ENCODE measurements at places on chromosomes 11 and 22.

DNA sequence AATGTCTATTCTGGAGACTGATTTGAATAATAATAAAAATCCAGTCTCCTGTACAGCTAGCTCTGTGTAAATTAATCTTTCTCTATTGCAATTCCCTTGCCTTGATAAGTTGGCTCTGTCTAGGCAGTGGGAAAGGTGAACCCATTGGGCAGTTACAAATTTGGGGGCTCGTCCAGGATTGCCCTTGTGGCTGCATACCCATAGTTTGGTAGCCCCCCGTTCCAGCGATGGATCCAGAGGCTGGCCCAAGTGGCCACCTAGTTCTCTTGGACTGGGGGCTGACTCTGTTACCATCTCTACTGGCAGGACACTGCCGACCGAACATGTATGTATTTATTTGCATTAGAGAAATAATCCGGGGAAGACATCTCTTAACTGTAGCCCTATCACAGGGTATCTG lies 326.2 kb upstream of the PDGFD start:
- DNase-seq, result no peak

- no peak for DNase-seq
These were observed 2.5 kb downstream of the GNG3 start for GRCh38 chr11:62710001-62710345.

- DNase-seq, result no peak
These were observed 352.0 kb downstream of the LUZP2 start for GRCh38 chr11:24848857-24849256.

GRCh38 chr11:130141561-130142341 lies 17.8 kb upstream of the ST14 start:
- DNase-seq, result no peak

- no peak for DNase-seq
These were observed 12.7 kb downstream of the CD6 start for GRCh38 chr11:60984149-60984548.

All from globus pallidus (tissue), 1 donor.